ENCODE measurements at places on chromosomes 4 and X.

- DNase-seq: peak; percentile 22
These were observed at the start of gene NSG1 for GRCh38 chr4:4386736-4387392. NSG1 (plus strand) TSS chr4:4387102; CDS start chr4:4387630, 528 bp downstream.

DNA sequence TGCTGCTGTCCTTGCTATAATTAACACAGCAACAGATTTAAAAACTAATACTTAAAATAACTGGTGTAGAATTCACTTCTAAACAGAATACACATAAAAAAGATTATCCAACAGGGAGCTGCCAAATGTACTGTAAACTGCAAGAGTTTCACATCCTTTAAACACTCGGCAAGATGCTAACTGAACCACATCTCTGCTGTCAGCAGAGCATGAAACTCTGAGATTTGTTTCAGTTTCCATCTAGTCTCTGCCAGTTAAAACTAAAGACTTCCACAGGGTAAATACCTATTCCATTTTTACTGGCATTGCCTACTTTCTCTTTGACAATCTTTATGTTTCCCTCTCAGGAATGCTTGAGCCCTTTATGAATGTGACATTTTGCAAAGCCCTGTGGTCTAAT, 127.7 kb downstream of the SLC7A11 start:
- peak; percentile 10 for DNase-seq

DNA sequence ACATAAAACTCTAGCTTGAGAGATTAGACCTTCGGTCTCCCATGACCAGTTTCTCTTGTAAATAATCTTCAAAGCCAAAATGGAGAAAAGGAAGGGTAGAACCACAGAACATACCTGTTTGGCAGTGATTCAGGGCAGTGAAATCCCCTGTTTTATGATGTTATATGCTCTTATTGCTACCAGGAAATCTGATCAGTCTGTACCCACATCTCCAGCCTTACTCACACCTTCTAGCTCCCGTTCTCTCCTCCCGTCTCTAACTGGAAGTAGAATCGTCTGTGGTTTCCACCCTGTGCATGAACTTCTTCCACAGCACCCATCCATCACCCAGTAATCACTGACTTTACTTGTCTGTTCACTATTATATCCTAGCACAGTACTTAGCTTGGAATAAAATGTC, 42.9 kb downstream of the NKX6-1 start:
- no peak for DNase-seq

- DNase-seq: peak; percentile 39
These were observed 489.5 kb downstream of the STIM2 start for GRCh38 chr4:27350161-27350560.

- DNase-seq: no peak
These were observed 11.5 kb downstream of the XIAP start for GRCh38 chrX:123871309-123871708.

- DNase-seq: peak; percentile 84
These were observed 10.6 kb upstream of the ELF4 start for GRCh38 chrX:130120746-130121504.

Measured in EH (cell line).